Hematopoietic multipotent progenitor cell treated with erythropoietin and hydrocortisone succinate and interleukin-3 and kit ligand, for 15 days (in vitro differentiated cells): ENCODE measurements at places on chromosomes 1 and 21.
A peak's percentile ranks its signal among the peaks of the same experiment; 100 is the strongest.

GRCh38 chr1:51583532-51583931 lies 33.4 kb upstream of the OSBPL9 start:
- DNase-seq: no peak

DNA sequence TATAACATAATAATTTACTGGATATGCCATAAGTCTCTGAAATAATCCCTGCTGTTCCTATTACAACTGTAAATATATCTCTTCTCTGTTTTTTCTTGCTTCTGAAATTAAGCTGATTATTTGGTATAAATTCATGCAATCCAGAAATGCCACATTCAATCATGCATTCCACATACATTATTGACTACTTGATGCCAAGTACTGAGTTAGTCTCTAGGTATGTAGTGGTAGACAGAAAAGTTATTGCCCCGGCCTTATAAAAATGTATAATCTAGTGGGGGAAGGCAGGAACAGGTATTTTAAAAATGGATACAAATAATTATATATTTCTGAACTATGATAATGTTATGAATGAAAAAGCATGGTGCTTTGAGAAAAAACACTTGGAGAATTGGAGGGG lies 338.6 kb upstream of the SNX7 start:
- no peak for DNase-seq

DNA sequence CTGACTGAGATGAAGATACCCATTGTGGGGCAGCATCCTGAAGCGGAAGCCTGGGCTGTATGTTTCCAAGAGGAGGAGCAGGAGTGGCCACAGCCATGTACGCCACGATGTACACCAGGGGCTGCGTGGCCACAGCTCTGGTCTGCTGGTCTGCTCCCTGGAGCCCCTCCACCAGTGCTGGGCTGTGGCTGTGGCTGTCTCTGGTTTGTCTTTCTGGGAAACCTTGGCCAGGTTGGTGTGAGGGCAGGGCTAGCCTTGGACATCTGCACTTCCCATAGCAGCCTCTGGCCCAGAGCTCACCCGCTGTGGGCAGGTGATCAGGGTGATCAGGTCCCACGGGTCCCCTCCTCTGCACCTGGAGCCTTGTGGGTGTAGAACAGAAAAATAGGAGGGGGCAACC lies 2.6 kb downstream of the MIB2 start:
- DNase-seq: no peak

DNA sequence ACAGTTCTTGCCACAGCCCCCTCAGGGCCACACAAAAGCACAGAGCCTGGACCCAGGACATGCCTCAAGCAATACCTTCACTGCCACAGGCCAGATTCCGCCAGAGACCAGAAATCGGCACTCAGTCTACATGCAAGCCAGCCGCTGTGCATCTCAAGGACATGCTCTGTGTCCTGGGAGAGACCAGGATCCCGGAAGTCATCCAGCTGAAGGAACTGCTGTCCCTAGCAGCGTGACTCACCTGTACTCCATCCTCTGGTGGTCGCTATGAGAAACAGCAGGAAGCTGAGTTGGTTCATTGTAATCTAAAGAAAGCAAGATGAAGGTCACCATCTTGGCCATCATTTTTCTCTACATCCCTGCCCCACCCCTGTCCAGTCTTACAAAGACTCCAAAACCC lies 401 bp downstream of the ITLN1 start:
- DNase-seq: peak; percentile 31

DNA sequence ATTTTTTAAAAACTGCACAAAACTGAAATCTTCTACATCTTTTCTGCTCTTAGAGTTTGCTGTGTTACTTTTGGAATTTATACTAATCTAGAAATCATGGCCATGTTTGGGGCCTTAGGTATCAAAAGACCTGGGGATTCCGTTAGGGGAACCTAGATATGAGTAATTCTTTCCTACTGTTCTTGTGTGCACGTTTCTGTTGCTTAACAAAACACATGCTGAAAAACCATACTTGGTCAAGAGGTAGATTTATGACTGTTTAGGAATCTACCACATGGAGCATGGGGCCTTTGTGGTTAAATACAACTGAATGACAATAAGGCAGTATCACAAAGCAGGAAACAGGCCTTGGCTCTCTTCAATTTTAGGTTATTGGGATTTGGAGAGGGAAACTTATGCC lies 291.9 kb upstream of the USP25 start:
- no peak for DNase-seq
